ENCODE measurements at places on chromosomes 2 and 18.

DNA sequence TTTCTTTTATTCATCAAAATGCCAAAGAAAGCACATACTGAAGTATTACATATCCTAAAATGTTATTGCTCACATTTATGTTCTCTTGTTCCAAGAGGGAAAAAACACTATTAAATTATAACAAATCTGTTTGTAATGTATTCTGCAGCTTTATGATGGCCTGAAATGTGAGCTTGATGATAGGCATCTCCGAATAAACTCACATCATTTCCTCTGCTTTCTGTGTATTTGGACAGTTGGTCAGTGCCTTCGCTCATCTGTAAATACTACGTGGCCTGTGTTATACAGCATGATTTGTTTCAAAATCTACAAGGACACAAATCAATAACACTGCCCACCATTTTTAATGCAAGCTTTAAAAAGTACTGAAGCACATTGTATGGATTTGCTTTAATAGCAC lies 672.8 kb upstream of the SYT4 start:
- no peak for DNase-seq

DNA sequence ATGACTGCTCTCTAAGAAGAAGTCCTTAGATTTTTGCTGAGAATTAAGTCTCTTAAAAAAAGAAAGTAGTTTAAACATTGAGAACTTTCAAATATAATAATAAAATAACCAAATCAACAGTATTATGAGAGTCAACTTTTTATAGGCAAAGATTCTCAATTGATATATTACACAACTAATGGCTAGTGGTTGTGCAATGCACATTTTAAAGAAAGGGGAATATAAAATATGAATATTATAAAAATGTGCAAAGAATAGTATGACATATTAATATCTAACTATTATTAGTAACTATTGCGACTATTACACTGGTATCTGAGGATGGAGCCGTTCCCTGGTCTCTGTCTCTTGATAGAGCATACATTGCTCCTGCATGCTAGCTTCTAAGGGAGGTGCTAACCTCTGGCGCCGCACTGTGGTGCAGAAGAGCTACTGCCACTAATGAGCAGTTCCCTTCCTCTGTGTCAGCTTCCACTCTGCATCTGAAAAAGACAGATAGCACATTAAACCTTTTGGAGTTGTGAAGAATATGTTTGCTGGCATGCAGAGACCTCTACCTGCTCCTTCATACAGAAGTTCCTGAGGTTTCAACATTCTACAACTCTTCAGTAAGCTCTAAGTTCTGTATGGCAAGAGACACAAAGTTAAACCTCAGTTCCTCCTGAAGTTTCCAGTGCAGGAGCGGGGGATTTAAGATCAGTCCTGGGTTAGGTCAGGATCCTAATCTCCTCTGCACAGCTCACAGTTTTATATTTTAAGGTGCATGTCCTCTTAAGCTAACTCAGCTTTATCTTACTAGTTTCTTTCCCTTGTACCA lies 3.5 kb upstream of the SLC9A2 start:
- peak; percentile 35 for DNase-seq

DNA sequence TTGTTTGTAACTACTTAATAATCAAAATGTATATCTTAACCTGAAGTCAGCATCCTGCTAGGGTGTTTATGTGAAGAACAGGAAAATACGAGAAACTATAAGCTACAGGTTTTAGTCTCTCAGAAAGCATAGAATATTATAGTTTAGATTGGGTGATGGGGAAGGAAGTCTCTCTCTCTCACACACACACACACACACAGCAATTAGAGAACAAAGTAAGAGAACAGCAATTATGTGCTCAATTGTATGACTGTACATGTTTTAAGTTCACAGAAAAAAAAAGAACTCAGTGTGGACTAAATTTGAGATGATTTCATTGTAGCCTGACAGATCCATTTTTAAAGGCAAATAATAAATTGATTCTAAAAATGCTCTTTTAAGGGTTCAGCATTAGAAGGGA lies 94.3 kb upstream of the ZNF516 start:
- DNase-seq = no peak

- no peak for DNase-seq
Observed at GRCh38 chr18:46624127-46624526, 32.9 kb downstream of the LOXHD1 start.

DNA sequence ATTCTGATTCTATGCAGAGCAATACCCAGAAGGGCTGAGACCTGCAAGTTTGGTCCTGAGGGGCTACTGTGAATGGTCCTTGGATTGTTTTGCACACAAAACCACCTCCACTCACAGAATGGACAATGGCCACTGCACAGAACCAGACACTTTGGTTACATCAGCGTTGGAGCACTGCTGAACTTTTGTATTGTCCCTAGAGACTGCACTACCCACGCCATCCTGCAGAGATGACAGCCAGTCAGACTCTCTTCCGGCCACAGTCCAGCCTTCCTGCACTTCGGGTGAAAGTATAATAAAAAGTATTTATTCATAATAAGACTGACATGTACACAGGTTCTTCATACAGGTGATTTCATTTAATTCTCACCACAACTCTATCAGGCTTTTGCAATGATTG lies 35.7 kb downstream of the CELF4 start:
- DNase-seq = no peak

GRCh38 chr18:9707381-9708056 lies 582 bp upstream of the RAB31 start:
- no peak for DNase-seq
